ENCODE measurements at places on chromosomes 5 and 9.
A peak's percentile ranks its signal among the peaks of the same experiment; 100 is the strongest.

GRCh38 chr9:26742828-26743476 is 149.7 kb downstream of the CAAP1 start:
- DNase-seq = no peak

DNA sequence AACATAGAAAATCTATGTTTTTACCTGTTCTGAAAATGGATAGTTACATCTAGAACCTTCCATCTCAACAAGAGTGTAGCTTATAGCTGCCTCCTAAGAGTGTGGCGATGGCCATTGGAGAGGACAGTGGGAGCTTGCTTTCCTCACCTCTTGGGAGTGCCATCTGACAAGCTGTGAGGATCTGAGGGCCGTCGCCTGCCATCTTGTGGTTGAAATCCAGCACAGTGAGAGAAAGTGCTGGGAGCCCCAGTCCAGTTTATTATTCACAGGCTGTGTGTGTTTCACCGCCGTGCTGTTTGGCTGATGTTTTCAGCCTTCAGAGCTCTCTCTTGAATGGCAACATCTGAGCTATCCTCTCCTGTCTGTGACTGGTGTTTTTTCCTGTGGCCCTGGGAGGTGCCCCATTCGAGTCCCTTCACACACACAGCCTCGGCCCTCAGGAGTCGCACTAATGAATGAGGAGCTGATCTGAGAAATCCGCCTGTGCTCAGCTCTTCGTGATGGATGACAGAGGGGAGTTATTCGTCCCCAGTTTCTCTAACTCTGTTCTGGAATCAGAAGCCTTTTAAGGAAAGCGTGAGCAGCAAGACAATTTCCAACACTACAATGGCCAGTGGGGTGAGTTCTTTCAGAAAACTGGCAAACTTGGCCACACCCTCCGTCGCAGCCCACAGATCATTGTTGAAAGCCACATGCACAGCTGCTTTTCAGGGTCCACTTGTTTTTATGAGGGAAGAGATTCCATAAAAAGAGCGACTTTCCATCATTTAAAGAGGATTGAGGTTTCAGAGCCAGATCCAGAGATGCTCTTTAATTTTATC is 170.3 kb downstream of the PDZD2 start:
- DNase-seq = no peak

DNA sequence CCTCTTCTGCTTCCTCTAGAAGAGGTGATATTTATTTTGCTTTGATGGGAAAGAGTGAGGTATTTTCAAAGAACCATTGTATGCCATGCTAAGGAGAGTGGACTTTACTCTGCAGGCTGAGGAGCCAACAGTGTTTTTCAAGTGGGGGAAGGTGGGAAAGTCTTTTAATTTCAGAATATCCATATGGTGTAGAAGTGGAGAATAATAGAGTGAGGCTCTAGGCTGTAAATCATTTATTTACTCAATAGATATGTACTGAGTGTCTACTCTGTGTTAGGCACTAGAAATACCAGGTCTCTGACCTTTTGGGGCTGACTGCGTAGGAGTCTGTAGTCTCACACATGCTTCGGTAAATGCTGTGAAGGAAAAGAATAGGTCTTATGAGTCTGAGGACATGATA is 30.7 kb upstream of the TENT2 start:
- DNase-seq = no peak

- DNase-seq = no peak
Measured at GRCh38 chr9:107738789-107739188, 249.2 kb upstream of the KLF4 start.

- DNase-seq = no peak
Measured at GRCh38 chr5:68830377-68830898, 263.4 kb upstream of the SLC30A5 start.

GRCh38 chr5:148623741-148624140 is 30.6 kb downstream of the HTR4 start:
- DNase-seq = no peak

DNA sequence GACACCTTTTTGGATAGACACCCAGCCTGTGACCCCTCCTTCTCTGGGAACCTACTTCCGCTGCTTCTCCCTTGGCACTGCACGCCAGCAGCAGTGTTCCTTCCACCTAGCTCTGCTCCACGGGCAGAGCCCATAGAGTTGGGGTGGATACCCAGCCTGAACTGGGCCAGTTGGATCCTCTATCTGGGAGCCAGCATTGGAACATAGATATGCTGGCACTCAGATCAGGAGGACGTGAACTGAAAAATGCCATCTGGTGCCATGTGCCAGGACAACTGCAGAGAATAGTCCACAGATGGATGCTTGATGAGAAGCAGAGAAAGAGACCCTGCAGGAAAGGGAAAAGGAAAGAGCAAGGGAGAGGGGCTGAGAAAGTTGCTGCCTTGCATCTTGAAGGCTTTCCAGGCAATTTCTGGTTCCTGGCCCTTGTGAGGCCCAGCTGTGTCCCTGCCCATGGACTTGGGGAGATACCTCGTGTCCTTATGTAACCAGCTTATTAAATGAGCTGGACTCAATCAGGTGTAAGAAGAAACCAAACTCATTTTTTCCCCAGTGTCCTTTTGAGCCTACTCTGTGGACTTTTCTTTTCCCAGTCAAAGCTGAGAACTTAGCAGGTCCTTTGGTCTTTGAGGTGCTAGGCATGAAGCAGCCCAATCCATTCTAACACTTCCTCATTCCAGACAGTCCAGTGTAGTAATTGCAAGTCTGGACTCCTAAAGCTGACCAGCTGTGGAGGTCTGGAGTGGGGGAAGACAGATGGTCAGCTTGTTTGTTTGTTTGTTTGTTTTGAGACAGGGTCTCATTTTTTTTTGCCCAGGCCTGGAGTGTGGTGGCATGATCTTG is 39.1 kb downstream of the ANGPTL2 start:
- no peak for DNase-seq

DNA sequence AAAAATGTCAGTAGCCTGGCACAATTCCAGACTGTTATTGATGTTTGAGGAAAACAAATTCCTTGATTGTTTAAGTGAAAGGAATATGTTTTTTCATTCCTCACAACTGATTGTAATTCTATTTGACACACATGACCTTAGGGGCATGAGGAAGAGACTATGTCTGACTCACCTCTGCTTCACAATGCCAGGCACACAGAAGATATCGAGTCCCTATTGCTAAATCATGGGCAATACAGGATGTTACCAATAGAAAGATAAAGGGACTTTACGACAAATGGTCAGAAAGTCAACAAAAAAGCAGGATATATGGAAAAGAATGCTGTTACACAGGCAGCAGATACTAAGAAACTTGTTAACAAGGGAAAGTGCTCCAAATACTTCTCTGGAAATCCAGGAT is 1903.5 kb downstream of the EFNA5 start:
- no peak for DNase-seq

- no peak for DNase-seq
Measured at GRCh38 chr9:111052791-111053190, 14.5 kb upstream of the LPAR1 start.

- DNase-seq = no peak
Measured at GRCh38 chr9:91541734-91542133, 118.1 kb upstream of the NFIL3 start.

GRCh38 chr5:65101632-65102100 is 332.9 kb downstream of the CWC27 start:
- no peak for DNase-seq

DNA sequence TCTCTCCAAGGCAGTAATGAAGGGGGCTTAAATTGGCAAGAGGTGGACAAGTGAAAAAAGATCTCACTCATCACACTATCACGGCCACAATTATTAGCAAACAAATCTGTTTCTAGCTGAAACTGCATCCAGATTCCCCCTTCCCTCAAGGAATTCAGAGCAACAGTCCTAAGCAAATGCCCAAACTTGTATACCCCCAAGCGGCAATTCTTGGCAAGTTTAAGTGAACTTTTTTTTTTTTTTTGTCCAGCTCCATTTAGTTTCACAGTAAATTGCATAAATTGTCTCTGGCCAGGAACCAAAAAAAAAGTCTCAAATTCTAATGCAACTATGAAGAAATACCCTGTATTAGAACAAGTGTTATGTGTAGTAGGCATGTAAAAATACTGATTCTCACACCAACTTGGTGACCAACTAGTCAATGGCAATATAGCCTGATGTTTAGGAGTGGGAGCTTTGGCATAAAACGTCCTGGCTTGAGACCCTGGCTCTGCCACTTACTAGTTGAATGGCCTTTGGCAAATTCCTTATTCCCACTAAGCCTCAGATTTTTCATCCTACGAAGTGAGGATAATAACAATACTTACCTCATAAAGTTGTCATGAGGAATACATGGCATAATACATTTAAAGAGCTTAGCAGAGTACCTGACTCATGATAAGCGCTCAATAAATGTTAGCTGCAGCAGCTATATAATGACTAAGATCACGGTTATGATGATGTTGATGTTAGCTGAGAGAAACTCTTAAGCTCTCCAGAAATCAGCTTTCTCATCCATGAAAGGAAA is 193.2 kb downstream of the ADAMTSL1 start:
- no peak for DNase-seq

DNA sequence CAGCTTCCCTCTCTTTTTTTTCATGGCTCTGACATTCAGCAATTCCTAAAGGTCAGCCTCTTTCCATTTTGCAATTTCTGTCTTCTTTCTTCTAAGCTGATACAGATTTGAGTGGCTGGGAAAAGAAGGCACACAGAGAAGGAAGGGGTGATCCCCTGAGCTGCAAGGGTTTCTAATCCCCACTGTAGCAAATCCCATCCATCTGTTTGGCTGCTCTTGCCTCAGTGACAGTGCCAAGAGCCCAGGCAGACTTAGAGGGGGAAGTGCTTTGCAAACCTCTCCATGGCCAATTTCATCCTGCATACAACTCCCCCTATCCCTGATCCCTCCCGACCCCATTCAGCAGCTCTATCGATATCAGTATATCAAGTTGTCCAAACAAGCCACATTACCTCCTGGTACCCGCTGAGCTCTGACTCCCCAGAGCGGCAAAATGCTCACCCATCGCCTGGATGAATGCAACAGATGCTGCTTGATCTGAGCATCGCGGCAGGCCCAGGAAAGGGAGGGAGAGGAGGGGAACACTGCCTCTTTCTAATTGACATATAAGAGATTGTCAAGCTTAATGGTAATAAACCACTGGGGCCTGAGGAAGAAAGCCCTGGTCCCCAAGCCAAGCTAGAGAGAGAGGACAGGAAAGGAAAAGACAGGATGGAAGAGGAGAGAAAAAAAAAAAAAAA is 268.9 kb downstream of the ASTN2 start:
- DNase-seq = no peak

GRCh38 chr9:2241461-2241835 is 226.3 kb downstream of the SMARCA2 start:
- no peak for DNase-seq

DNA sequence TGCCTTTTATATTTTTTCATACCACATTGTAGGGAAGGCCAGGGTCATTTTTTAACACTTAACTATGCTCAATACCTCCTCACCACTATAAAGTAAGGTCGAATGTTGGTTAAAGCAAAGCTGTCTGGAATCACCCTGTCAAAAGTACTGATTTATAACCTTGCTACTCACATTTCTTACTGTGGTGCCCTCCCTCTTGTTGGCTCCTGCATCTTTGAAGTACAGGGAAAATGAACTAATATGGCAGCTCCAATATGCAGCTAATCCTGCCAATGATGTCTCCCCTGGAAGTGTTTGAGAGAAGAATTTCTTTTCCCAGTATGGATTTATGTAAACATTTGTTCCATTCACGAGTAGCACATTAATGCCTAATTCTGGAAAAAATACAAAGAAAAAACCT is 108.4 kb upstream of the RPS23 start:
- DNase-seq = no peak

DNA sequence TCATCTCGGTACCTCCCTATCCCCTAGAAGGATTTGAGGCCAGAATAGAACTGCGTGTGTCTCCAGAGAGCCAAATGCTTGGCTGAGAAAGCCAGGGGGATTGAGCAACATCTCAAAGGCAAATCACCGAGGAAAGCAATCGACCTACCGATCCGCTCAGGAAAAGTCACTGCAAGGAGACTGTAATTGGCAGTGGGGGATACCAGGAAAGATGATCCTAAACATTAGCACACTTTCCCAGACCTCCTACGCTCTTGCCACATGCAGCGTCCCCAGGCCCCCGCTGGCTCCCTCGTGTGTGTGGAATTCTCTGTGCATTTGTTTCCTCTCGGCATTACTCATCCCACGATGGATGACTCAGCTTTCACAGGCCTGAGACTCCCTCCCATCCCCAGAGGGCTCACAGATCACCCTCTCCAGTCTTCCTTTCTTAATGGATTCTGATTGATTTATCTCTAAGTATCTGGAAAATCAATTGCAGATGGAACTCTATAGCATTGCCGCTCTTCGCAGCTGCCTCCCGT is 82.2 kb upstream of the ICE1 start:
- peak; percentile 93 for DNase-seq

- DNase-seq = no peak
Measured at GRCh38 chr5:149157330-149157729, 16.0 kb downstream of the ABLIM3 start.

DNA sequence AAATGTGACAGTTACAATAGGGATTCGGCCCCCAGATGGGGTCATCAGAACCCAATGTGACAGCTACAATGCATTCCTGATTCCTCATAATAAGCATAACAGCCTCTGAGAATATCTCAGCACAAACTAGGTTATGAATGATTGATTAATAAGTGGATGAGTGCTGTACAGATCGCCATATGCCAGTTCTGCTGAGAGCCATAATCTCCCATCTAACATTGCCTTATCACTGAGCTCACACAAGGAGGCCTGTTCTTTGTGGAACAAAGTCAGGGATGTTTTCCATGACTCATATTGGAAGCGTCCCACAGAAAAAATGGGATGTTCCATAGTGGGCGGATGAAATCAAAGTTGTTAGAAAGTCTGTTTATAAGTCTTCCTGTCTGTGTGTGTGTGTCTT is 89.6 kb downstream of the KIF4B start:
- no peak for DNase-seq

DNA sequence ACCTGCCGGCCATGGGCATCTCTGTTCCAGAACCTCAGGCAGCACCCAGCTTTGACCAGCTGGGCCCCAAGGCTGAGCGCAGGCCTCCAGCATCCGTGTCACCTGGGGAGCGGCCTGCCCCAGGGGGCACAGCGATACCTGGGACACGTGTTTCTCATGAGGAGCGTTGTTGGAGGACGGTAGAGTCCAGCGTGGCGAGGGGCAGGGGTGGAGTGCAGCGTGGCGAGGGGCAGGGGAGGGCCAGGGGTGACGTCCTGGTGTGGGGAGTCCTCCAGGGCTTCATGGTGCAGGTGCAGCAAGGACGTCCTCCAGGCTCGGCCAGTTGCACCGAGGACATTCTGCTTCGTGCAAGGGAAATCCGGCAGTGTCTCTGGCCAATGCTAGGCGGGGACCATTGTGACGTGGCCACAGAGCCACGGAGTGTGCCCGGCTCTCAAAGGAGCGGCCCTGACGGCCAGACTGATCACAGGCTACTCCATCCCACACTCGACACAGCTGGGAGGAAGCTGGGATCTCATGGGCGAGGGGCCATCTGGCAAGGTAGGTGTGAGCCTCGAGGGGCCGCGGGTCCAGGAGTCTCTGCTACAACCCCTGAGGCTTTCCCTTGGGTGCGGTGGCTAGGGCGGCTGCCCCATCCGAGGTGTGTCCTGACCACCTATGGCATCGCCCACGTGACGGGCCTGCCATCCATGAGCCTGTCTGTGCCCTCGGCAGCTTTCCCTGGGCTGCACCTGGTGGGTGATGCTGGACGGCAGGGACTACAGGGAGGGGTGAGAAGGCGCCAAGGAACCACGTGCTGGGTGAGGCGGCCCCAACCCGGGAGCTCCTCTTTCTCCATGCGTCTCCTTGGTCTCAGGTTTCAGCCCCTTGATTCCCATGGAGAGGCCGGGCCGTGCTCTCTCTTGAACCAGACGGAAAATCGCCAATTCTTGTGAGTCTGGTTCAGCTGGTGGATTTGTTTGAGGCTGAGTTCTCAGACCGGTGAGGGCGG is 33.8 kb downstream of the SLC9A3 start:
- DNase-seq = no peak

All from BJ (cell line).